ENCODE measurements at places on chromosomes 4 and X.

GRCh38 chr4:56892691-56893090, 15.0 kb upstream of the REST start:
- DNase-seq: no peak

DNA sequence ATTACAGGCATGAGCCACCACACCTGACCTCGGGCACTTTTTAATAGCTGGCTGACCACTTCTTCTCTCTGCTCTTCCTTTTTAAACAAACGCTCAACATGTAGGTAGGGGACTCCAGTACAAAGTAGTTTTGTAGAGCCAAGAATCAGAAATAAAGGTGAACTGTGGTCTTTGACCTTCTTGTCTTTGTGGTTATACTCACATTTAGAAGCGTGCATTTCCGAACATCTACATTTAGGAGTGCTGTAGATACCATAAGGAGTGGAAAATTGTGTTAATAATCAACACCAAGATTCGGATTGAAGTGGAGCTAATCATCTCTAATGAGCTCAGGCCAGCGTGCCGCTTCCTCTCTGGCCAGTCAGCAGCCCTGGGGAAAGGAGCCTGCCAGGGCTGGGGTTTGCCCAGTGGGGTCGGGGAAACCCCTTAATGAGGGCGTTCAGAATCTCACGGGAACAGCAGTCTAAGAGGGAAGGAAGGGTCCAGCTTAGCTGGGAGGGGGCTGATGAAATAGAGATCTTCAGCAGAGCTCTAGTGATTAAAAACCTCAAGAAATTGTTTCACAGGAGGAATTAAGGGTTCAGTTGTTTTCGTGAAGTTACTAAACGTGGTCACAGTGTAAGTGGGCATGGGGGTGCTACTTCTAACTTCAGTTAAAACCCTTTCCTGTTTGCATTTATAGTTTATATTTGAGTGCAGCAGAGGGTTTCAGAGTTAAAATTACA, 81.2 kb downstream of the GAB1 start:
- DNase-seq: no peak

- no peak for DNase-seq
Observed at GRCh38 chr4:77845400-77845799, 17.2 kb upstream of the MRPL1 start.

DNA sequence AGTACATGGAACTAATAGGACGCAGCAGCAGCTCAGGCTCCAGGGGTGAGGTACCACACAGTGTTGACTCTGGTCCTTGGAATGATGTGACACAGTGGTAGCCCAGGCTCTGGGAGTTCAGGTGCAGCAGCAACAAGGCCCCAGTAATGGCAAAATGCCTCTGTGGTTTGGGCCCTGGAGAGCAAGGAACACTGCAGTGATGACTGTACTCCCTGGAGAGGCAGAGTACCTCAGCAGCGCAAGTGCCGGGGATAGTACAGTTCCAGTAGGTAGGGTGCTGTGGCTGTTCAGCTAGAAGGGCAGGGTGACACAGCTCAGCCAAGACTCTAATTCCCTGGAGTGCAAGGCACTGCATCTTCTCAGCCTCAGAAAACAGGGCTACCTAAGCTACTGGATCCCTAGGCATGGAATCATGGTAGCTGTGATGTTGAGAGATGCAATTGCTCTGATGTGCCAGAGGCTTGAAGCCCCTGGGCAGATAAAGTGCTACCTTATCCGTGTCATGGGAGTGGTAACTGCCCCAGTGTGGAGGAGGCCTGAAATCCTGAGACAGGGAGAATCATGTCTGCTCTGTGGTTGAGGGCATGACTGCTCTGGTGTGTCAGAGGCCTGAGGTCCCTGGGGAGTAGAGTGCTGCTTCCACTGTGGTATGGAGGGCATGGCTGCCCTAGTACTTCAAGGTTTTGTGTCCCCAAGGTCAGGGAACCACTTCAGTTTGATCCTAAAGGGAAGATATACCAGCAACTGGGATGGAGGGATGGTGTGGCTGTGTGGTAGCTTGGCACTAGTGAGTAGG, 55.2 kb downstream of the AREG start:
- DNase-seq: no peak

DNA sequence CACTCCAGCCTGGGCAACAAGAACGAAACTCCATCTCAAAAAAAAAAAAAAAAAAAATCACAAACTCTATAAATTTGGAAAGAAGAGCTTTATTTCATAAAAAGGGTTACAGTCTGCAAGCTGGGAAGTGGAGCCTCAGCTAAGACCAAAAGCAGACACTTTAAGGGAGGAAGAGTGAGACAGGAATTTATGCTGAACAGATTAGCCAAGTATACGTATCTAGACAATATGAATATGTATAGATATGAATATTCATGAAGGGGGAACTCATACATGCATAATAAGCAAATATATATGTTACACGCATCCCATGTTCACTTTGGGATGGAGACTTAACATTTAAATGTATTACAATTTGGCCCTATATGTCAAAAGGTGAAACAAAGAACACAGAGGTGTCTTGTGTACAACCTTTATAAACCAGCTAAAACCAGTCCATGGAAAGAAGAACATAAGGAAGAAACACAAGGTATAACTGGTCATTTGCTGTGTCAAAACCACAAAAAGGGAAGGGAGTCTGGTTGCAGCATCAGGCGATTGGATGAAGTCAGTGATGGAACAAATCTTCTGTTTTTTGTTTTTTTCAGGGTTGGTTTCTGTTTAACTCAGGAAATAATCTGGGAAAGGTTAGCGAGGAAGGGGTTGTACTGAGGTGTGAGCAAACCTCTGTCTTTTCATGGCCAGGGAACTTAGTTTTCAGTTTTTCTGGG, 130.0 kb upstream of the MAOA start:
- no peak for DNase-seq

- DNase-seq: no peak
Observed at GRCh38 chr4:164606478-164606877, 147.5 kb upstream of the SMIM31 start.

- peak; percentile 94 for DNase-seq
Observed at GRCh38 chr4:1683736-1684505, at the start of gene FAM53A. FAM53A (minus strand) TSS chr4:1684313; CDS start chr4:1668741, 15,572 bp downstream.

DNA sequence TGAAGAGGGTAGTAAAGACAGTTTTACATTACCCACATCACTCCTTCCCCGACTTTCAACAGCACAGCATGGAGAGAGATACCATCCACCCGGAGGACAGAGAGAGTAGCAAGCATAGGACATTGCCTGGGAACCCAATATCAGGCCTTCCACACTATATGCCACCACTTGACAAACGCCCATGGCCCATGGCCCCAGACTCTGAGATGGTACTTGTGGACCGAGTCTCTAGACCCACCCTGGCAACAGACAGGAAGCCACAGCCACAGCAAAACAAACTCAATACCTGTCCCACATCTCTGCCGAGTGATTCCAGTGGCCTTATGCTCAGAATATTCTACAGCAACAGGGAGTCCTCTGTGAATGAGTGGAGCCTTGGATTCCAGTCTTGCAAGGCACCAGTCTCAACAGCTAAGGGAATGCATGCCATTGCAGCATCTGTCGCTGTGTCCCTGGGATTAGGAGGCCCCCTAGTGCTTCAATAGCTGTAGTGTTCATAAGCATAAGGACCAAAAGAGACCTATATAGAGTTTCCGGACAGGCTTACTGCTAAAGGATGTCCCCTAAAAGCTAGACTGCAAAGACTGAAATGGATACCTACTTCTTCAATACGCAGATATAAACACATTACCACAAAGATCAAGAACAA, 14.7 kb upstream of the CT55 start:
- no peak for DNase-seq

GRCh38 chr4:55925241-55925640, 23.5 kb upstream of the CEP135 start:
- DNase-seq: no peak

- DNase-seq: no peak
Observed at GRCh38 chrX:136747003-136747986, 33.4 kb downstream of the ARHGEF6 start.

DNA sequence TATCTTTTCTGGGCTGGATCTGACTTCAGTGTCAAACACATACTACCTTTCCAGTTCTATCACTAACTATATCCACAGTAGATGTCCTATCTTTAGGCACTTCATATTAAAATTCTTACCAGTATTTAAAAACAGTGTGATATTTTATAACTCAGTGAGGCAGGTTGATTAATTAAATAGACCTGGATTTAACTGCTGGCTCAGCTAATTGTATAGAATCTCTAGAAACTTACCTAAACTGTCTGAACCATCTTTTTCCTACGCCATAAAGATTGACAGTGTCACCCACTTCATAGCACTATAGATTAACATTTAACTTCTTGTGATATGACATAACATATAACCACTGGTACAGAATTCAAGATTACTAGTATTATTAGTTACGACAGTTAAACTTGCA, 935.3 kb downstream of the FAT4 start:
- DNase-seq: no peak

GRCh38 chr4:61511716-61512488, 311.8 kb downstream of the ADGRL3 start:
- DNase-seq: no peak

DNA sequence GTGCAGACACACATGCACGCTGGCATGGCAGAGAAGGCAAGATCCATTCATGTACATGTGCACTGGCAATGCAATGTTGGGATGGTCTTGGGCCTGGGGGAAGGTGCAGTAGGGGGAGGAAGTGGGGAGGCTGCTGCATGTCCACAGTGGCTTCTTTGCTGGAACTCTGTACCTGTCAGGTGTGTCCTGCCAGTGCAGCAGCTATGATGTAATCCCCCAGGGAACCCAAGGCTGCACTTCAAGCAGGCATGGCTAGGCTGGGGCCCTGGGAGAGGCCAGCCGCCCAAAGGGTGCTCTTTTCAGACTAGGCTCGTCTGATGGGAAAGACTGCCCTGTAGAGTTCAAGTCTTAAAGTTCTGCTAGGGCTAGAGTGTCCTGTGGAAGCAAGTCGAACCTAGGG, 1304.0 kb downstream of the FAM133A start:
- DNase-seq: no peak

DNA sequence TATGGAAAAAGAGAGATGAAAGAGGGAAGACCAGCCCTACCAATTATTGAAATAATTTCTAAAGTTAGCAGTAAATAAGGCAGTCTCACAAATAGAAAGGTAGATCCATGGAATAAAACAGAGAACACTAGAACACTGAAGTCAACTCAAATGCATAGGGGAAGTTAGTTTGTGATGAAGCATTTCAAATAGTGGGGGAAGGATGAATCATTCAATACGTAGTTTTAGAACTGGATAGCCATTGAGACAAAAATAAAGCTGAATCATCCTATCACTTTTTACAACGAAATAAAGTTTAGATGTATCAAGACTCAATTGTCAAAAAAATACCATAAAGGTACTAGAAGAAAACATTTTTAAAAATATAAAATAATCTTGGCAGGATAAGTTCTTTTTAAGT, 143.2 kb upstream of the DGKK start:
- DNase-seq: no peak

GRCh38 chrX:103215425-103215991, 600 bp downstream of the BEX4 start:
- DNase-seq: peak; percentile 31

DNA sequence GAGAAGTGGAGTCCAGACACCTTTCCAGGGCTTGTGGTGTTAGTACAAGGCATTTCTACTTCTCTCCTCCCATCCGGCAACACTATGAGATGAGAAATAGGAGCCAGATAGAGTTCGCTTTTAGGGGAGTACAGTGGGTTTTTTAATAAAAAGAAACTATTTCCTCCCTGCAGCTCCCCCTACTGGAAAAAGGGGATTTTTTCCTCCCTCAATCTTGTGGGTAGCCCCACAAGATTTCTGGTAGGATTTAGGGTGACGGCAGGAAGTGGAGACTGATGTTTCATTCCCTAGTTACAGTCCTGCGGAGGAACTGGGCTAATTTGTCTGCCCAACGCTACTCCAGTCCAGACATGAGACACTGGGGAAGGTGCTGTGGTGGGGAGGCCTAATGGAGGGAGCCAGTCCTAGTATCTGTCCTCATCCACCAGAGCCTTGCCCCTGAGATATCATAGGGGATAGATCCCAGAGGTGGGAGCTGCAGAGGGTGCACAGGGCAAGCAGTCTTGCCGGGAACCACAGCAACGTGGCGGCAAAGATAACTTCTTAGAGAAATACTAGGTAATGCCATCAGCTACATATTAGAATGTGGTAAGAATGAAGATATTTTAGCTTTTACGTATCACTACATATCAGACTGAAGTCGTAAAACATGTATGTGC, 45.5 kb upstream of the PRKG2 start:
- DNase-seq: no peak

DNA sequence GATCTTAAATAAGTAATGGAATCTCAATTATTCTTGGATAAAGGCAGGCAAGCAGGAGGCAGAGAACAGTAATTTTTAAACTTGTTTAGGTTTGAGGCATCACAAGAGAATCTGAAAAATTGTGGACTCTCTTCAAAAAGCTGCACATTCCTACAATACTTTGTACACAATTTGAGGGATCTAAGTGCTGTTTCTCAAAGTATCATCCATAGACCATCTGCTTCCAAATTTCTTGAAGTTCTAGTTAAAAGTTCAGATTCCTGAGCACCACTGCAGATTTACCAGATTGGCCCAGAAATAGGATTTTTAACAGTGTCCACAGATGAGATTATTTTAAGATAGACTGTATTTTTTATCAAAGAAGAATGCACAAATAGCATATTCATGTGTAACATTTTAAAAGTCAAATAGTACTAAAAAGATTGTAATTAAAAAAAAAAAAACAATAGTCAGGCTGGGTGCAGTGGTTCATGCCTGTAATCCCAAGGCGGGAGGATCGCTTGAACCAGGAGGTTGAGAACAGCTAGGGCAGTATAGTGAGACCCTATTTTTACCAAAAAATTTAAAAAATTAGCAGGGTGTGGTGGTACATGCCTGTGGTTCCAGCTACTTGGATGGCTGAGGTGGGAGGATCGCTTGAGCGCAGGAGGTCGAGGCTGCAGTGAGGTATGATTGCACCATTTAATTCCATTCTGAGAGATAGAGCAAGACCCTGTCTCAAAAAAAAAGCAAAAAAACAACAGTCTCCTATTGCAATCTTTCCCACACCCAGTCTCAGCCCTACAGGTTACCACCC, 14.2 kb upstream of the FNIP2 start:
- DNase-seq: no peak
